Ecto neural progenitor cell (in vitro differentiated cells): ENCODE measurements at places on chromosomes 7 and 10.

GRCh38 chr10:69718951-69719350, 82.8 kb upstream of the COL13A1 start:
- no peak for DNase-seq

- DNase-seq: no peak
Observed at GRCh38 chr10:61024856-61025201, 80.8 kb upstream of the RHOBTB1 start.

- DNase-seq: no peak
Observed at GRCh38 chr10:130715686-130716670, 579.8 kb downstream of the GLRX3 start.

GRCh38 chr10:48760983-48761382, 76.3 kb downstream of the WDFY4 start:
- peak; percentile 5 for DNase-seq

GRCh38 chr10:117439243-117439912, 64.1 kb upstream of the PDZD8 start:
- no peak for DNase-seq

DNA sequence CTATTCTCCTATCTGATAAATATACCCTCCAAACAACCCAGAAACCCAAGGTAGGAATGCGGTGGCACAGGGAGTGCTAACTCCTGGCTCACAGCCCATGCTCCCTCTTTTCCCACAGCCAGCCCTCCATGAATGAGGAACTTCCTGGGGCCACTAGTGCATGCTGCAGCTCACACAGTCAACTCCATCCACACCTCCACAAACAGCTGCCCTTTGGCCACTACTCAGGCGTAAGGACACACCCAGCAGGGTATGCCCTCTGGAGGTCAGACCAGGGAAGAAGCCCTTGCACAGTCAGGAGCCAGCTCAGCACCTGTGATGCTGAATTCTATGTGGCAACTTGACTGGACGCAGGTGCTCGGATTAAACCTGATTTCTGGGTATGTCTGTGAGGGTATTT, 85.2 kb upstream of the PIK3CG start:
- DNase-seq: no peak

- DNase-seq: peak; percentile 86
Observed at GRCh38 chr7:128697302-128697905, 25.3 kb downstream of the GARIN1A start.

GRCh38 chr7:129670656-129671055, 59.1 kb downstream of the NRF1 start:
- no peak for DNase-seq

DNA sequence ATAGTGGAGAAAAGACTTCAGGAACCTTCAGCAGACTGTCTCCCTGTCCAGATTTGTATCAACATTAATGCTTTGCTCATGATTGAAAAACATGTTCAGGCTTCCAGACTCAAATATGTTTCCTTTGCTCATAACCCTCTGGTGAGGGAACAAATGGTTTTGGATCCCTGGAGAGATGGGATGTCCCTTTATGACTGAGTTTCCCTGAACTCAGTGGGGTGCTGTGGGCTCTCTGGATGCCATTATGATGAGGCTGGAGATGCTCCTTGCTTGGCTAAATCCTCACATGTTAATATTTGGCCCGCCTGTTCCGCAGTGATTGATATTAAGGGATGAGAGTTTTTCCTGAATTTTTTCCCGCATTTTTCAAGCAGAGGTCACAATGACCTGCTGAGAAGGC, 749.4 kb downstream of the SUGCT start:
- no peak for DNase-seq

DNA sequence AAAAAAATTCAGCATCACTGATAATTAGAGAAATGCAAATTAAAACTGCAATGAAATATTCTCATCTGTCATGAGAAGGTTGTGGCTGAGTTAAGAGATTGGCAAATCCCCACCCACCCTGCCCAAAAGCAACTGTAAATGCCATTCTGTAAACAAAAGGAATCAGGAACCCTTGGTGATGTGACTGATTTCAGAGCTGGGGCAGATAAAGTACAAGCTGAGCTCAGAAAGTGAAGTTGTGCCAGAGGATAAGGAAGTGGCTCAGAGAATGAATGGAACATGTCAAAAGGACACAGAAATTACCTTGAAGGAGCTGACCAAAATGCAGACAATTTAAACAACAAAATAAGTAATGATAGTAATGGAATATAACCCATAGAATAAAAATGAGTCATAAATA, 32.7 kb upstream of the ARMS2 start:
- DNase-seq: no peak

DNA sequence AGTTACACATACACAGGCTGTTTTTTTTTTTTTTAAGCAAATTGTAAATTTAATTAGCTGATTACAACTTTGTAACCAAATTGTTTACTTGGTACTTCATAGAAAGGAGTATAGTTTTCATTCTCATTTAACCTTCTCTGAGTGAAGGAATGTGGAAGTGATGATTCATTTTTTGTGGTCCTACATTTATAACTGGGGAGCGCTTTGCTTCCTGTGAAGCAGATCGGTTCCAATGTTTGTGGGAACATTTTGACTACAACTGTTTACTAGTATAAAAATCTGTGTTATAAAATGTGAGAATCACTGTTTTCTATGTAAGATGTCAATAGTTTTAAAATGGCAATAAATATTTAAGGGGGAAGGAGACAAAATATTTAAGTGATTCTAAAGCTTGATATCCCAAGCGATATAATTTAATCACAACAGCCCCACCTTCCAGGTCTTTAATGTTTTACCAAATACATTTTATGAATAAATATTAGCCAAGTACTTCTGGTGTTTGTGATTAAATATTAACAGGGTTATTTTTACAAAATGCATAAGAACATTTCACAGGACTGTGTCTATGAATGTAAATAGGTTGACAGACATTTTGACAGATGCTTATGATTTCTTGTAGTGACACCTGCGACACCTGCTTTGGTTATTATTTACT, 57.1 kb downstream of the NXPH1 start:
- no peak for DNase-seq

- peak; percentile 44 for DNase-seq
Observed at GRCh38 chr7:131908714-131909113, 352.3 kb upstream of the PODXL start.

- DNase-seq: no peak
Observed at GRCh38 chr7:40597517-40597916, 462.7 kb downstream of the SUGCT start.

DNA sequence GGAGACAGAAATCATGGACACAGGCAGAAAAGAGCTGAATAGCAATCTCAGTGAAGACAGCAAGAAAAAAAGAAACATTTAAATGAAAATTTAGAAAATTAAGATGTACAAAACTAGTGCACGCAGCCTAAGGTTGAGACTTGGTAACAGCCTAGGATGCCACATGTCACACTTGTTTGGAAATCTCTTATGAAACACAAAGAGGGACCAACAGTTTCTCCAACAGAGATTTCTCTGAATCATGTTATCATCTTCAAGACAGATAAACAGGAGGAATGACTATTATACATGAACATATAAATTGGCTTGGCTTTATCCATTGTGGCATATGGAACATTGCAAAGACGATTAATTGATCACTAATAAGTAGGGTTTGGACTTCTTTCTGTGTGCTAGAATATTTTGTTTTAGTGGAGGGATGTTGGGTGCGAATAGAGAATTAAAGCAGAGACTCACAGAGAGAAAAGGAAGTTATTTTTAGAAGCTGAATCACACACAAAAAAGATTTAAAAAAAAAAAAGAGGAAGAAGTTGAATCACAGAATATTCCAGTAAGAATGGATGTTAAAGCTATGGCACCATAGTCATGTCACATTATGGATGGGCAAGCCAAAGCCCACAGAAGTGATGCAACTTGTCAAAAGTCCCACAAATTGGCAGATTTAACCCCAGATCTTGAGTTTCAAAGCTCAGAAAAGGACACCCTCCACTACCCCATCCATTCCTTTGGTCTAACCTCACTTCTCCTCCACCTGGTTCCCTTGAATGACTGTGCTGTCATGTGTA, 91.6 kb downstream of the MYOF start:
- DNase-seq: no peak

GRCh38 chr7:30164567-30164966, 29.8 kb downstream of the MTURN start:
- no peak for DNase-seq

- no peak for DNase-seq
Observed at GRCh38 chr10:99768556-99768955, 13.9 kb upstream of the ABCC2 start.

DNA sequence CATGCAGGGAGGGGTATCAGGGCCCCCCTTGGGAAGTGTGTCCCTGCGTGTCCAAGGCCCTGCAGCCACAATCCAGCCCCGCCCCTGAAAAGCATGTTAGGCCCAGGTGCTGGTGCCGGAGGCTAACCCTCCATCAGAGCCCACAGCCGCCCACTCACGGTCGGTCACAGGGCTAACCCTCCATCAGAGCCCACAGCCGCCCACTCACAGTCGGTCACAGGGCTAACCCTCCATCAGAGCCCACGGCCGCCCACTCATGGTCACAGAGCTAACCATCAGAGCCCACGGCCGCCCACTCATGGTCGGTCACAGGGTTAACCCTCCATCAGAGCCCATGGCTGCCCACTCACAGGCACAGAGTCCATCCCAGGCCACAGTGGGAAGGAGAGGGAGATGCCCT, 426.0 kb downstream of the DNAJB6 start:
- DNase-seq: no peak

DNA sequence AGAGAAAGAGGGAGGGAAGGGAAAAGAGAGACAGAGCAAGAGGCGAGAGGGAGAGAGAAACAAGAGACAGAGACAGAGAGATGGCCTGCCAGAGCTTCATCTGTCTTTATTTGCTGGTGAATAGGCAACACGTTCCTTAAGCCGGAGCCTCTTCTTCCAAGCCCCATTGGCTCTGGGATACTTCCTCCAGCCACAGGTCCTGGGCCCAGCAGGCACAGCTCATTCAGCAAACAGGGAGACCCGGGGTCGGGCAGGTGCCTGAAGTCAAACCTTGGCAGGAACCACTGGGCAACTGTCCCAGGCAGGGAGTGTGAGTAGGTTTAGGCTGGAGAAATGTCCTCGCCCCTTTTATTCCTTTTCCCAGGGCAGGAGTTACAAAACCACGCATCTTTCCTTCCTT, 68.2 kb downstream of the MYL10 start:
- no peak for DNase-seq

DNA sequence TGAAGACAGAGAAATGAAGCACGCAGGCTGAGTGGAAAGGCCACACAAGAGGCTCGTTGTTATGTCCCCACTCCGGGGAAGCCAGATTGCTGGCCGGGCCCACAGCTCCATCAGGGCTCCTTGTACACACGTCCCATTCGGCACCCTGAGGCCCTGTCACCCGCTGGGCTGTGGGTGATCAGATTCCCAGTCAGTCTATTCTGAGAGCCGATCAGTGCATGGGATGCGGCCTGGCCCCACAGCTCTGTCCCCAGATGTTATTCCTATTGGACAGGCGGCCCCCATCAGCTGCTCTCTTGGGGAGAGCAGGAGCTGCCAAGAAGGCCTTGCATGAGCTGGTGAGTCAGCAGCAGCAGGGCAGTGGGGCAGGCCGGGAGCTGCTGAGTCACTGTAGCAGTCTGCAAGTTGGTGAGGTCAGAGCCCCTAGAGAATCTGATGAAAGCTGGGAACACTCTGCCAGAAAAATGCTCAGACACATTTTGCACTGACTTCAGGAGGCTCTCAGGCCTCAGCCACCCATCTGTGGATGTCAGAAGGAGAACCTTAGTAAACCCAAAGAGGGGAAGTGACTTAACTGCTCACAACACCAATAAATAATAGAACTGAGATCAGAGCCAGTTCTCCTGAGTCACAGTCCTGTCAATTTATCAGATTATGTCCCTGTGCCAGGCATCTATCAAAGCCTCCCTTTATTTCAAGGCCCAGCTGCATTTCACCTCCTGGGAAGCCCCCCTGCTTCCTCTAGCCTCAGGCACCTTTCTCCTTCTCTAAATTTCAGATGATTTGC, 9.4 kb upstream of the PSAP start:
- DNase-seq: peak; percentile 75

DNA sequence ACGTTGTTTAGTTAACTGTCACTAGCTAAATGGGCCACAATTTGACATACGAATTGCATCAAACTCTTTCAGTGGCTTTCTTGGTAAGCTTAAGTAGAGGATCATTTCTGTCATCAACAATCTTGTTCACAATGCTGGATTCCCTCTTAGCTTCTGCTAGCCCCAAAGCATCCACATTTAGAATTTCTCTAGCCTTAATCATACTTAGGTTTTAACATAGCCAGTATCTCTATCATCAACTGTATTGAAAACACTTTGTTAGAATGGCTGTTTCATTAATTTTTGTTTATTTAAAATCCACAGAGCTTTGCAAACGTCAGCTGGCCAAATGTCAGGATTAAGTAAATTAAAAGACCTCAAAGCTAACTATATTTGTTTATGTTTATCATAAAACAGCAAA, 41.1 kb downstream of the ABRAXAS2 start:
- DNase-seq: no peak

- no peak for DNase-seq
Observed at GRCh38 chr10:51241461-51241860, 167.2 kb downstream of the PRKG1 start.

DNA sequence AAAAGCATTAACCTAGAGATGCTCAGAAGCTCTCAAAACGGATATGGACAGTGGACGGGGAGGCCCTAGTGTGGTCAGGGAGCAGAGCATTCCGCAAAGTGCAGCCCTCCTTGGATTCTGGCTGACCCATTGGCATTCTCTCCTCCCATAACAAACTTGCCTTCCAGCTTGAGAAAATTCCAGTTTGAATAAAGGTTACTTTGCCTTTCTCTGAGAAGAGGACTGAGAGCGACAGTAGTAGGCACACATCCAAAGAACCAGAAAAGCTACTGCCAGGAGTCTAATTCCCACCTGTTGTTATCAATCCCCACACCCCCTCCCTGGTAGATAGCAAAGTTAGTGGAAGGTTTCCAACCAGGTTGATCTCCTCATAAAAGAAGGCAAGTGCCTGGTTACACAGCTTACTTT, 84.7 kb upstream of the TRIL start:
- DNase-seq: no peak

DNA sequence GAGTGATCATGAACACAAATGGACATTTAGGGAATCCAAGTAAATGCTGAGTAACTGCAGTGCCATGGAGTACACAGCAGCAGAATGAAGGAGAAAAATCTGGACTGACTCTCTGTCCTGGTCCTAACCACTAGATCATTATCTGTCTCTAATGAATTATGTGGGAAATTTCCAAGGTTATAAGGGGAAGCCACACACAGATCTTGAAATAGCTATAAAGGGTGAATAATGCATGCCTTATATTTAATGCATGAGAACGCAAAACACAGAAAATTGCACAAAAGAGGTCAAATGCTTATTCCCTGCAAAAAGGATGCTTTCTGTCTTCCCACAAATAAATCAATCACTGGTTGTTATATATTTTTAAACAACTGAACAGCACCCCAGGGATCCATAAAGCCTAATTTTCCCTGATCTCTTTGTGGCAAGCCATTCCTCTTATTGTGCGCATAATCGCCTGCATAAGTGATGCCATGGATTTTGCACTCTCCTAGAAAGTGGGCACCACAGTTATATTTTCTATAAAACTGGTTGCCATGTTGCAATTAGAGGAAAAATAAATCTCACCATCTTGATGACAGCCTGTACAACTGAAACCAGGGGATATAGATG, 201.8 kb downstream of the XPNPEP1 start:
- DNase-seq: no peak

- DNase-seq: no peak
Observed at GRCh38 chr10:15571575-15571974, 148.1 kb downstream of the ITGA8 start.
